CD4-positive, alpha-beta T cell treated with Interleukin-4 for 4 hours (primary cell): ENCODE measurements at places on chromosomes 3 and 15.

GRCh38 chr3:189685860-189686259, 54.7 kb downstream of the TP63 start:
- DNase-seq, result no peak

DNA sequence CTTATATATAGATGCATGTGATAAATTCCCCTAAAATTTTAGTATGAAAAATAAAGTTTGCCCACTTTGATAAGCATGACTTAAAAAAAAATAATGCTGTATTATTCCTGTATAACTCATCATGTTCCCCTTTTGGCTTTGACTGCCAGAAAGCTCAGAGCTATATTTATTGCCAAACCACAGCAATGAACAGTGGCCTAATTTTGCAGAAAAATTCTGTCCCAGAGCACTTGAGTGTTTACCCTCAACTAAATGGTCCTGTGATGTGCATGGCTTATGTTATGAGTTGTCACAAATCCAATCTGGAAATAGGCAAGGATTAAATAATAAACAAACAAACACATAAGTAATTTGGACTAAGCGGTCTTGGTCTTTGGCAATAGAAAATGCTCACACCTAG, 276.7 kb downstream of the SLC9A9 start:
- DNase-seq, result no peak

- DNase-seq, result peak; percentile 55
These were observed 89.4 kb downstream of the LINGO1 start for GRCh38 chr15:77543159-77543882.

DNA sequence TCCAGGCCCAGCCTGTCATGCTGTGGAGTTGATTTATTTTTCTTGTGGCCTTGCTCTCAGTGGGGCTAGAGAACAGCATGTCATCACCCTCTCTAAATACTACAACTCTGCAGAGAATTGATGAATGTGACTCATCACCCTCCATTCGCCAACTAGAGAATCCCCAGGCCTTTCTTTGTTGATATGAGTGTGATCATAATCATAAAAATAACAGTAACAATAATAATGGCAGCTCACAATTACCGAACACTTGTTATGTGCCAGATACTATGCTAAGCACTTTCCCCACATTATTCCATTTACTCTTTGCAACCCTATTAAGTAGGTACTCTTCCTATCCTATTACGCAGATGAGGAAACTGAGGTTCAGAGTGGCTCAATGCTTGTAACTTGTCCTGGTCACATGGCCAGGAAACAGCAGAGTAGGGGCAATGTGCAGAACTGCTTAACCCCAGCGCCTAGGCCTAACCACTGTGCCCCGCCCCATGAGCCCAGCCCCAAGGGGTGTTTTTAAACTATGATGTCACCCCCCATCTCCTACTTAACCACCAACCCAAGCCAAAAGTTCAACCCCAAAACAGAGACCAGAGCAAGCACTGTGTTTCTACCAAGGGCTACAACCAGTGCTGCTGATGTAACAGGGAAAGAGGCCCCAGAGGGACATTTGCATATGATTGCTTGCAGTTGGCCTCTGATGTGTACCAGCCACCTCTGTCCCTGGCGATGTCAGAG, 104.5 kb downstream of the ADCY5 start:
- DNase-seq, result no peak

DNA sequence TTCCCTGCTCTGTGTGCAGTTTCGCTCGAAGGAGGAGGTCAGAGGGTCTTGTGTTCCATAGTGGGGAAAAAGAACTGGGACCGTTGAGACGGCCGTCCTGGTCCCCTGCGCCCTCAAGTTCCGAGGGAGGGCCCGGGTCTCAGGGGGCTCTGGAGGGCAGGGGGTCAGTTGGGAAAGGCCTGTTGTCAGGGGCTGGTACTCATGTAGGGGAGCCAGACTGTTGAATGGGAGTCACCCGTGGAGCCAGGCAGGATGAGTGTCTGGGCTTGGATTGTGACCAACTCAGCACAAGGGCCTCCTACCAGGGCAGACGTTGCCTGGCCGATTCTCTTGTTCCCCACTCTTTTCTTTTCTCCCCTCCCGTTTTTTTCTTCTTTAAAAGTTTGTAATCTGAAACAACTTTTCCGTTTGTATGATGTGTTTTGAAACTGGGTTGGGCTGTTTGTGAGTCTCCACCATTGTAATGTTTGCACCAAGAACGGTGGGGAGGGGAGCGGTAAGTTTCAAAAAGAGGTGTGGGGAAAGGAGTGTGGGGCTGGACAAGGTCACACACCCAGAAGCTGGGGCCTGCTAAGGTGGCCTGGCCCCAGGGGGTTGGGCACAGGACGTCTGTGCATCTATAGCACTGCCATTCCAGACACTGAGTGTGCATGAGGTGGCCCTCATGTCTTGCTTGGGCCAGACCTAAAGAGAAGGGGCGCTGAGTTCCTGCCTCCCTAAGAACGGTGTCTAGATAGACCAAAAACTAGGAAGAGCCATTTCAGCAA, 1.1 kb downstream of the CMTM7 start:
- DNase-seq, result no peak

DNA sequence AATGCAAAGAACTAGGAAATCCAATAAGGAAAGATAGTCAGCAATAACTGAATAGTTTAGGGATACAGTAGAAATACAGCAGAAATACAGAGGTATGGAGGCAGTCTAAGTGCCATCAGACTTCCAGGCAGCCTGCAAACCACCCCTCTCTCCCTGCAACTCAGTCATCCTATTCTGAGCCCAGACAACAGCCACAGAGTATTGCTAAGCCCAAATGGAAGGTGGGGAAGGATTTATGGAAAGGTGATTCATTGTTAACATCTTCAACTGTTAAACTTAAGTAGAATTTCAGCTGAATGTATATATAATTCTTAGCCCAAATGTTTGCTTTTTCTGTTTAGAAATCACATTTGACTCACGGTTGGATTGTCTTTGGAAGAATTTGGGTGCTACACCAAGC, 300.4 kb downstream of the RBMS3 start:
- DNase-seq, result no peak

- DNase-seq, result no peak
These were observed 29.4 kb upstream of the ALDH1L1 start for GRCh38 chr3:126209741-126210140.

DNA sequence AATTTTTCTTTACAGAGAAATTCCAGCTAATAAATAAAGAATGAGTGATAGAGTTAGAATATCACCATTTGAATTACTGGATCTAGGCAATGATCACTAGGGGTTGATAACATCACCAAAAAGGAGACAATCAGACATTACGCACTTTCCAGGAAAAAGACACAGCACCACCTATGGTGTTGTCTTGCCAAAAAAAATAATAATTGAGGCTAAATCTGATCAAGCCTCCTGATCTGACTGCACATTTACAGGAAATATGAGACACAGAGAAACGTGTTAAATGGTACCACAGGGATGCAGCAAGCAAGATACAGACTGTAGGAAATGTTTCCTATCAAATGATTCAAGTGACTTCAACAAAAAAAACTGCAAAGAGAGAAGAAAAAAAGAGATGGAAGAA, 92.8 kb downstream of the EOMES start:
- DNase-seq, result peak; percentile 32

DNA sequence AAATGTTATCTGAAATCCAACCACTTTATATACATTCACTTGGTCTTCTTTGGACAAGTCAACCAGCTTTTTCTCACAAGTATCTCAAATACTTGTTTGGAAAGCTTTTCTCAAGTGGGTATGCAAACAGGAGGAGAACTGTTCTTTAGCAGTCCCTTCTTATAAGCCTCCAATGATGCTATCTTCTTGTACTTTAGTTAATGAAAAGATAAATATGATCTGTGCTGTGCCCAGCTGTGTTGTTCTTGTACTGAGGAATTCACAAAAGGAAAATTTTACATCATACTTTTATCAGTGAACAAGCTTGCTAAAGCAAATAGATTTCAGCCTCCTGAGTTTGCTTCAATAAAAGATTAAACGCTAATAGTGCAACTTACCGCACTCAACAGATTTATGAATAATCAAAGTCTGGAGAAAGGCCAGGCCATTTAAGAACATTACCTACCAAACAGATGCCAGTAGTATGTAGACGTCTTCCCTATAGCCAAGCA, 395.2 kb downstream of the MECOM start:
- DNase-seq, result no peak

GRCh38 chr3:133644768-133645167, 17.0 kb downstream of the TOPBP1 start:
- no peak for DNase-seq

GRCh38 chr15:89802231-89802928, 12.3 kb downstream of the ANPEP start:
- no peak for DNase-seq

- no peak for DNase-seq
These were observed 494 bp downstream of the CPLX3 start for GRCh38 chr15:74826921-74827320.

DNA sequence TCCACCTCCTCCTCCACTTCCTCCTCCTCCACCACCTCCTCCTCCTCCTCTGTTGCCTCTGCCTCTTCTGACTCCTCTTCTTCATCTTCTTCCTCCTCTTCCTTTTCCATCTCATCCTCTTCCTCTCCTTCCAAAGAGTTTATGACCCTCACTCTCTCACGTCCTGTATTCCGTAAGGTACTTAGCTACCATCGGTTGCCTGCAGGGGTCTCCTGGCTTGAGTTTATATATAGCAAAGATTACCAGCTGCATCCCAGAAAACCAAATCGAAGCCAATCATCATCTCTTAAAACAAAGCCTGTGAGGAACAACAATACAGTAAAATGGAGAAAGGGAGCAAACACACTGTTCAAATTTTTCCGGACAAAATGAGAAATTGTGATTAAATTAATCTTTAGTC, 317.4 kb downstream of the C3orf38 start:
- DNase-seq, result no peak

DNA sequence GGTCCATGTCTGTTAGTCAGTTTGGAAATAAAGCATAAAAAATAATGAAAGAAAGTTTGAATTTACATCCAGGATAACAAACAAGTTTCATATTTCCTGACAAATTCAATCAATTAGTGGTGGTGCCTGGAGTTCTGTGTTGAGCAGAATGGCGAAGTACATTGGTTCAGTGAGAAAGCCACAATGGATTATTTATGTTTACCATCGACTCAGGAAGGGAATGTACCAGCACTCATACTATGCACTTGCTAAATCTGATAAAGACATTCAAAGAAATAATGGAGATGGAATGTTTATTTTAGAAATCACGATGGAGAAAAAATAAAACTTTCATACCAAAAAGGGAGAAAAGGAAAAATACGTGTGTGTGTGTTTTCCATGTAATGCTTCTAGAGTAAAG, 45.3 kb upstream of the MME start:
- no peak for DNase-seq
